ENCODE measurements at places on chromosomes 7 and 10.

- DNase-seq: no peak
Observed at GRCh38 chr10:35507519-35508109, 97.5 kb upstream of the GJD4 start.

GRCh38 chr10:124611738-124612137 lies 132.4 kb downstream of the FAM53B start:
- DNase-seq: no peak

DNA sequence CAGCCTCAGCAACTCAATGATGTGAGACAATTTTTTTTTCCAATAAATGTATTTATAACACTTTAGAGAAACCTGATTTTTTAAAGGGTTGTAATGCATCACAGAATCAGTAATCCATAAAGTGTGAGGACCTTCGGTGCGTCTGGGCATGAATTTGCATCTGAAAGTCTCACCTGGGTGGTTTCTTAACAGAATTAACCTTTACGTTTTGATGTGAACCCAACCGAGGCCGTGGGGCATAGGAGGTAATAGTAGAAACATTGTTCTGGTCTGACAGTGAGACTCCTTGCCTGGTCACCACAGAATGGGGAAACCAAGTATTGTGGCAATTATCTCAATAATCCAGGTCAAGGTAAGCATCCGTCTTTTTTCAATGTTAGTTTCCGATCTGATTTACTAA lies 114.6 kb downstream of the PRKCQ start:
- DNase-seq: no peak

GRCh38 chr7:93902777-93903423 lies 3.5 kb upstream of the GNGT1 start:
- no peak for DNase-seq
